ENCODE measurements at places on chromosomes 7 and 10.

GRCh38 chr10:86899132-86899531, 58.3 kb downstream of the MMRN2 start:
- no peak for DNase-seq

DNA sequence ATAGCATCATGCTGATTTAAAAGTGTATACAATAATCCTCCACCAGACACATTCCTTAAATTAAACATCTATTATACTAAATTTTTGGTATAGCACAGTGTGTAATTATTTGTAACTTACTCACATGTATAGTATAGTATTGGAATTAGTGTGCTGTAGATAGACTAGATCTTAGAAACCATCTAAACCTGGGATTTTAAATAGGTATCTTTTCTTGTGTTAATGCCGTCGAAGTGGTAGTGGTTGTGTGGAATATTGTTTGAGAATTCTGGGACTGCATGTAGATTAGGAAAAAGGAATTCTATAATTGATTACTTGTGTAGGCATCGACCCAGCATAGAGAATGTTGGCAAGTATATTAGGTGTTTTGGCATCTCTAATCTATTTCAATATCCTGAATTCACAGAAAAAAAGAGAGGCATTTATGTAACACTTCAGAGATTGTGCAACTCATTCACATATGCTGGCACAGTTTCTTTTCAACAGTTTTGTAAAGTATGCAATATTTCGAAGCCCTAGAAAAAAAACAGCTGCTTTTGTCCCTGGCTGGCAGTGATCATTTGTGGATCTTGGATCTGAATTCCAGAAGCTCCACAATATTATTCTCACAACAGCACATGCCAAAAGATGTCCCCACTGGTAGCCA, 145.5 kb upstream of the AGR3 start:
- DNase-seq, result no peak

DNA sequence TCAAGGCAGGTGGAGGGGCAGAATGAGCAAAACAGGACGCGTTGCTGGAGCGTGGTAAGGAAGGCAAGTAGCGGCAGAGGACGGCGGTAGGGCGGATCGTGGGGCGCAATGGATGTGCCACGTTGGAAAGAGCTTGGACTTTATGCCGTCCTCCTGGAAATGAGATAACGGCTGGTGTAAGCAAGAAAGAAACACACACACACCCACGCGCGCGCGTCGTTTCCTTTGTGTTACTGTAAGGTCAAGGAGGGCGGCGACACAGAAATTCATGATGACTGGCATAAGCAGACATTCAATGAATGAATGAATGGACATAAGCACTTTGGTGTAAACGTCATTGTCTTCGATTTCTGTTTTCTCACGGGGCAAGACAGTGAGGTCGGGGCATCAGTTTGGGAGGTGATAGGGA, 683 bp upstream of the ENTPD7 start:
- no peak for DNase-seq

GRCh38 chr10:8070440-8070839, 16.0 kb downstream of the GATA3 start:
- no peak for DNase-seq

- DNase-seq, result no peak
Measured at GRCh38 chr10:2445370-2445769, 622.0 kb upstream of the PFKP start.

GRCh38 chr7:124764847-124765400, 668 bp downstream of the GPR37 start:
- no peak for DNase-seq

DNA sequence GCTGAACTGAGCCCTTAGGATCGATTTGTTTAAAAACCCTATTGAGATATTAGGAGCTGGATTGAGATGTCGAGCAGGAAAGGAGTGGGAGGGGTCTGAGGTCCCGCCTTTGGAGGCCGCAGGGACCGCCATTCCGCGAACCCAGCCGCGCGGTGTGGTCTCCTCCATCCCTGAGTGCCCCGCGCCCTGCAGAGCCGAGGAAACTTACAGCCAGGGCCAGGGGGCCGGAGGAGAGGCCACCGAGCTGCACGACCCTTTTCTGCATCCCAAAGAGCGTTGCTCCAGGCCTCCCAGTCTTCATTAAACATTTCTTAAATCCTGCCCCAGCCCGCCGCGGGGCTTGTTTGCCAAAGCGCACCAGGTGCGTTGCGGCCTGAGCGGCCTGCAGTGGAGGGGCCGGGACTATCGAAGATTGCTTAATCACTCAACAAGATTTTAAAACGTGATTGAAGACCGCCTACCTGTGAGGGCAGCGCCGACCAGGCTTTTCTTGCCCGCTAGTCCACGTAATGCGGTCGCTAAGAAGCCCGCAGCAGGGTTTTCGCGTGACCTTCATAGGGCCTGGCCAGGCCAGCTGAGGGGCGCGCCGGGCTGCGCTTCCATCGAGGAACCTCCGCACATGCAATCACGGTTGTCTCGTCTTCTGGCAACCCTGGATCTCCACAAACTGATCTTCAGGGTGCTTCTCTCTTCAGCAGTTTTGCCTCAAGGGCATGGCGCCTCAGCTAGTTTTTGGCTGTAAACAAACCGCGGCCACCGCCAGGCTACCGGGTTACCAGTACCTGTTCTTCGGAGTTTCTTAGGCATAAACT, 2.0 kb upstream of the CTBP2 start:
- no peak for DNase-seq

- DNase-seq, result peak; percentile 41
Measured at GRCh38 chr10:53786236-53786900, 1013.8 kb upstream of the MBL2 start.

GRCh38 chr7:55072251-55072650, 53.4 kb downstream of the EGFR start:
- no peak for DNase-seq

DNA sequence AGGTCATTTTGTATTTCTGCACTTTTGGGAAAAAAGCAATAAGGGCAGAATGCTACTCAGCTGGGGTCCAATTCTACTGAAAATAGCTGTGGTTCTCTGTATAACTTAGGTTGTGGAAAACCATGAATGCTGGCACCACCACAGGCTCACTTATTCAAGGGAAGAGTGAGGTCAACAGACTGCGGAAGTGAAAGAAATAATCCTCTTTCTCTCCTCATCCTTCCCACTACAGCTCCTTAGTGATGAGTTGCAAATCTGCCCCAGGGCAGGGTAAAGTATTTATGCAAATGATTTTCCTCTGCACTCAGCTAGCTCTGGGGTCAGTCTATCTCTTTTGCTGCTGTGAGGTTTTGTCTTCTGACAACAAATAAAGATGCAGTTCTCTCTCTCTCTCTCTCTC, 74.1 kb upstream of the PTPRZ1 start:
- peak; percentile 39 for DNase-seq

GRCh38 chr7:155391414-155391813, 66.5 kb upstream of the EN2 start:
- DNase-seq, result no peak
